ENCODE measurements at places on chromosomes 2 and 18. TPM values are rescaled to one million over a fixed set of nuclear protein-coding genes. Genes with fewer than 3 reads are reported as not detected.

Gene SP140
- total RNA-seq: 1.1 TPM

Gene GALNT5
- total RNA-seq: 0.49 TPM

GRCh38 chr2:67851956-67852824, 210.6 kb downstream of the C1D start:
- no peak for DNase-seq

DNA sequence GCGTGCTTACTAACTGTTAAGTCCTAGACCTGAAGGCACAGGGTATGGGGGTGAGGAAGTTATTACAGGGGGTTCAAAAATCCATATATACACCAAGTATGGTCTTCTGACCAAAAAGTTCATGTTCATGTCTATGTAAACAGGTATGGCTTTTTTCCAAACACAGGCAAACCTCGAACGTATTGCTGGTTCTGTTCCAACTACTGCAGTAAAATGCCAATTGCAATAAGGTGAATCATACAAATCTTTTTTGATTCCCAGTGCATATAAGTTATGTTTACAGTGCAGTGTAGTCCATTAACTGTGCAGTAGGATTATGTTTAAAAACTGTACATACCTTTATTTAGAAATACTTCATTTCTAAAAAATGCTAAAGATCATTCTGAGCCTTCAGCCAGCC, 245.3 kb upstream of the LRRTM1 start:
- DNase-seq: no peak

- DNase-seq: no peak
Observed at GRCh38 chr2:168396131-168396530, 59.9 kb upstream of the CERS6 start.

GRCh38 chr2:182167882-182168281, 182.2 kb downstream of the PPP1R1C start:
- DNase-seq: no peak

Gene KCNK3
- 5.6 TPM for total RNA-seq

Data from thyroid gland (tissue), 4 donors.